RCC 7860 (cell line): ENCODE measurements at places on chromosomes 5 and 9.

DNA sequence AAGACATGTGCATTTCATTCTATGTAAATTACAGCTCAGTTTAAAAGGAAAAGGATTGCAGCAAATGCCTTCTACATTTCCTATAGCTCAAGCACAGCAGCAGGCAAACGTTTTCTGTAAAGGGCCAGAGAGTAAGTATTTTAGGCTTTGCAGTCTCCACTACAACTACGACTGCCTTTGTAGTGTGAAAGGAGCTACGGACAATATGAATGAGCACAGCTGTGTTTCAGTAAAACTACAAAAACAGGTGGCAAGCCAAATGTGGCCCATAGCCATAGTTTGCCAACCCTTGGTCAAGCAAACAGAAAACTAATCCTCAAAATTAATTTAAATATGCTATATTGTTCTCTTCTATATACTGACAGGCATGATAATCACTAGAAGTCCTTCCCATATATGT is 7.2 kb downstream of the PTBP3 start:
- no peak for DNase-seq

GRCh38 chr5:138455232-138455930 is 9.9 kb upstream of the EGR1 start:
- DNase-seq: no peak

GRCh38 chr5:30808996-30809395 is 384.5 kb upstream of the CDH6 start:
- no peak for DNase-seq

DNA sequence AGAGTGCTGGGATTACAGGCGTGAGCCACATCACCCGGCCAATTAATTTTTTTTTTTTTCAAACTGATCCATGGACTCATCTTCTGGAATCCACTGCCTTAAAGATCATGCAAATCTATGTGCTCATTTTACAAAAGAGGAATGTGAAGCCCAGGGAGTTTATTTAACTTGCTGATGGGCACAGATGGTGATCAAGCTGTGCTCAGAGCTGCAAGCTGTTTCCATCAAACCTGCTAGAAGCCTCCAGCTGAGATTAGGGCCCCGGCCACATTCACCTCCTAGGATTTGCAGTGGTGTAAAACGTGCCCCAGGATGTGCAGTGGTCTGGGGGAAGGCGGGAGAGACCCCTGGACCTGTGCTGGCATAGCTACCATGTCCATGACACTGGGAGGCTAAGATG is 56.1 kb upstream of the TUT7 start:
- no peak for DNase-seq

DNA sequence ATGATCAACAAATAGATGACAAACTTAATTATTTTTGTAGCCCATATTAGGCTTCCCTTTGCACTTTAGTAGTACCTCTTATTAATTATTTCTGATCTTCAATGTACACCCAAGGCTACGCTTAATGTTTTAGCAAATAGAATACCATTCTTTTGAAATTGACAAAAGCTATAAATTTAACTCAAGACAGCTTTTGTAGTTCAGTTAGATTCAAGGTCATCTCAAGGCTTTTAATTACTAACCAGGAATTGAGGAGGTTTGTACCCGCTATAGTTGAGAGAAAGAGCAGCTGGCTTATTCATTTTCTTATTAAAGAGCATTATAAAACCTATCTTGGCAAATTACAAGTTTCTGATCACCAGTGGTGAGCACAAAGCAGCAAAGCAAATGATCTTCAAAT is 15.1 kb downstream of the NR6A1 start:
- no peak for DNase-seq

GRCh38 chr9:105979290-105979689 is 284.9 kb downstream of the TMEM38B start:
- DNase-seq: no peak

DNA sequence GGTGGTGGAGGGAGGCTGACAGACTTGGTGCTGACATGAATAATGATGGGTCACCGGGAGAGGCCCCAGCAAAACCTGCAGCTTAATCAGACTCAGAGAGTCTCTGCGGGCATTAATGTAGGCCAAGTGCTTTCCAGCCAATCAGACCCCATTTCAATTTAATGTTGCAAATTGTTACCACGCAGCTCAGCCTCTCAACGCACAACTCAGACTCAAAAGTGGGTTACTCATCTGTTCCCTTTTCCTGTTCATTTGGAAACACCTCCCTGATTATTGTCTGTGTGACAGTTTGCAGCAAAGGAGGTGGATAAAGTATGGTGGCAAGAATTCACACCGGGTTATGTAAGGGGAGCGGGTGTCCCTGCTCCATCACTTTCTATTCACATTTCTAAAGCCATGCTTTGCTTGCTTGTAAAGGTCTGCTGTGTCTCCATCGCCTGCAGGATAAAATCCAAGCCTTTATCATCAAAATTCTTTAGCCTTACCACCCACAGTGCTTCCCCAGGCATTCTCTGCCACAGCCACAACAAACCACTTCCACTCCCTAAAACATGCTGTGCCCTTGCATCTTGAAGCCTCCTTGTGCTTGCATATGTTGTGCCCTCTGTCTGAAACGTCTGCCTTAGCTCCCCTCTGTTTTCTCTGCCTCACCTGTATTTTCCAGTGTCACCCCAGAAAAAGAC is 156.5 kb downstream of the ASTN2 start:
- no peak for DNase-seq
